Right cardiac atrium (tissue), 5 donors: ENCODE measurements at places on chromosomes 2 and 18.

DNA sequence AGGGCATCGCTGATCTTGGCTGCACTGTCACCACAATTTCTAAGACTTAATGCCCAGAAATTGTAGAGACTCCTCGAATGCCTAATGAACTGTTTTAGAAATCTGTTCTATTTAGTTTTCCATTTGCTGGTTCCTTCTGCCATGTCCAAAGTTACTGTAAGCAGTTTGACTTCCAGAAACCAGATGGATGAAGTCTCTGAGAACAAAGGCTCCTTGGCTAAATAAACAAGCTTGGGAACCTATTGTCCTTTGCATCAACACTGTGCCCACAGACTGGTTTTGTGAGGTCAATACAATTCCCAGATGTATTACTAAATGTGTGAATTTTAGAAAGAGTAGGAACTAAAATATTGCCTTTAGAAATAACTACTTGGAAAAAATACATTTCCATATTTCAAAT is 600.2 kb downstream of the NYAP2 start:
- no peak for DNase-seq

DNA sequence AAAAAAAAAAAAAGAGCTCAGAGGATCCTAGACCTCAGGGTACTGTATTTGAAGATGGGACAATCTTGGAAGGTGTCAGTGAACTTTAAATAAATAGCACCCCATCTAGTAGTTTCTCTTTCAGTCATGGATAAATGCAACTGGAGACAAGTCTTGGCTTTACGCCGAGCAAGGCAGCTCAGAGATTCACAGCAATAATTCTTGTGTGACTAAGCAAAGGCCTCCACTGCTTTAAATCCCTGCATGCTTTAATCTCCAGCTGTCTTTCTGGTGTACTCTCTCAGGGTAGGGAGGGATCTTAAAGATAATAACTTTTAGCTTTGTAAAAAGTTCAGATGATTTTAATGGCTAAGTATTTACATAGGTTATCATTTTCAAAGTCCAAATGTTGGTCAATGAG is 36.3 kb downstream of the NRXN1 start:
- no peak for DNase-seq

DNA sequence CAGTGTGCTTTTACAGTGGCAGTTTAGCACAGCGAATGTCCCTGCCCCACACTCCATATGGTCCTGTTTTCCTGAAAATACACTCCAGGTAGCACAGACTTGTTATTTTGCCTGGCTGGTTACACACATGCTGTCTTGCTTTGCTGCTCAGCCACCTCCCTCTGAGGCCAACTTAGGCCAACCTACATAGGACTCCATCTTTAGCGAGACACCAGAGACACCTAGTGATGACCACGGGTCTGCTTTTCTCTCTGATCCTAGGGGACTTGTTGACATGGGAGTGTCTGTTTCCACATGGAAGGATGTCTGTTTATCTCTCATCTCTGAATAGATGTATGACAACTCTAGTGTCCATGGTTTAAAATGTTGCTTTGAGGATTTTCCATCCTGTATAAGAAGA is 43.3 kb downstream of the PLEKHB2 start:
- no peak for DNase-seq

DNA sequence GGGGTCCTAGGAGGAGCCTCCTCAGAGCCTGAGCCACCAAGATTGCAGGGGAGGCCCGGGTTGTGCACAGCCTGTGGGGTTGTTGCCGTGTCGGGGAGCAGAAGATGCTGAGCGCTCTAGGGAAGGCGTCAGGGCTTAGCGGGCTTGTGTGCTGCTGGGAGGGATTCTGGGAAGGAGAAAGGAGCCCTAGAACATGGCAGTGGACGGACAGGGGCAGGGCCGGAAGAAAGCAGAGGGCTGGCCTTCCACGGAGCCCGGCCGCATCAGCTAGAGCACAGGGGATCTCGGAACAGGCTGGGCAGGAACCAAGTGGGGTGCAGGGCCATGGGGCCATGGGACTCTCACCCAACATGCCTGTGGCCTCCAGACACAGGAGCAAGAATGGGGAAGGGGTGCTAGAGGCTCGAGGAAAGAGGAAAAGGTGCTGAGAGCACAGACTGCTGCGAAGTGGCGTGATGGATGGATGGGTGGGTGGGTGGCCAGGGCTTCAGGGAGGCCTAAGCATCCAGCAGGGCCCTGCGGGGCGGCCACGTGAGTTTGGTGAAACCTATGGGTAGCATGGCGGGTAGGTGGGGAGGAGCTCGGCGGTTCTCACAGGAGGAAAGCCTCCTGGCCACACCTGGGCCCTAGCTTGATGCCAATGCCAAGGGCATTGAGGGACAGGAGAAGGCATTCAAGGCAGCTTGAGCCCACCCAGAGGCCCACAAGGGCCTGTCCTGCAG is 35.8 kb downstream of the MTERF4 start:
- no peak for DNase-seq

DNA sequence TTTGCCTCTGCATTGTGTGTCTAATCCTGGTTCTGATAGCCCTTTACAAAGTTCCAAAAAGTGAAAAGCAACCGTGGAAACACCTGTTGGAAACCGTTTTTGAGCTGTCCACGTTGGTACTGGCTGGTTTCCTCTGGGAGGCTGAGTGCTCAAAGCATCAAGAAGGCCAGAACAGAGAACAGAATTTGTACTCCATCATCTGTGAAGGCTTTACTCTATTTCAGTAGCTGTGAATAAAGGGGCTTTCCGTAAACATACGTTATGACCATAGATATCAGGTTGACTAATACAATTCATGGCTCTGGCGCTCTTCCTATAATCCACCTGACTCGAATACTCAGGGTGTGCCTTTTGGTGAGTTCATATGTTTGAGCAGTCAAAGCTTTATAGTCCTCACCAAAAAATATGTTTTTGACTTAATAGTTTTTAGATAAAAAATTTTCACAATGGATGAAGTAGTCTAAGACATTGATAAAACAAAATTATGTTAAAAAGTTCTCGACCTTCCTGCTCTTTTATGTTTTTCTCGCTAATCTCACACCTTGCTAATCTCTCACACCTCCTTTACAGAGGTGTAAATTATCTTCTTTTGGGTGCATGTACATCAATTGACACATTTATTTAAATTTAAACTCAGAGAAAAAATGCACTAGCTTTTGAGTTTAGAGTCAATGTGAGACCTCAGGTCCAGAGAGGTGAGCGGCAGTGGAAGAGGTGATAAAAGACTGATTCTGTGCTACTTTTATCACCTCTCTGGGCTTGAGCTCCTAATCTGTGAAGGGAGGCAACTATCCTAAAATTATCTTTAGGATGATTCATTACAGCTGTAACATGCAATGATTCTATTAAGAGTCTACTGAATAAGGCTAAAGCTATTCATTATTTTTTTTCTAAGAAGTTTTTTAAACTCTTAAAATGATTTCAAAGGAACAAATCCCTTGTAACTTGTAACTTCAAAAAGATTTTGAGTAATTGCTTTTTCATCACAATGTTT is 65.3 kb downstream of the CXCR4 start:
- DNase-seq = no peak
